ENCODE measurements at places on chromosomes 11 and 22.
A peak's percentile ranks its signal among the peaks of the same experiment; 100 is the strongest.

DNA sequence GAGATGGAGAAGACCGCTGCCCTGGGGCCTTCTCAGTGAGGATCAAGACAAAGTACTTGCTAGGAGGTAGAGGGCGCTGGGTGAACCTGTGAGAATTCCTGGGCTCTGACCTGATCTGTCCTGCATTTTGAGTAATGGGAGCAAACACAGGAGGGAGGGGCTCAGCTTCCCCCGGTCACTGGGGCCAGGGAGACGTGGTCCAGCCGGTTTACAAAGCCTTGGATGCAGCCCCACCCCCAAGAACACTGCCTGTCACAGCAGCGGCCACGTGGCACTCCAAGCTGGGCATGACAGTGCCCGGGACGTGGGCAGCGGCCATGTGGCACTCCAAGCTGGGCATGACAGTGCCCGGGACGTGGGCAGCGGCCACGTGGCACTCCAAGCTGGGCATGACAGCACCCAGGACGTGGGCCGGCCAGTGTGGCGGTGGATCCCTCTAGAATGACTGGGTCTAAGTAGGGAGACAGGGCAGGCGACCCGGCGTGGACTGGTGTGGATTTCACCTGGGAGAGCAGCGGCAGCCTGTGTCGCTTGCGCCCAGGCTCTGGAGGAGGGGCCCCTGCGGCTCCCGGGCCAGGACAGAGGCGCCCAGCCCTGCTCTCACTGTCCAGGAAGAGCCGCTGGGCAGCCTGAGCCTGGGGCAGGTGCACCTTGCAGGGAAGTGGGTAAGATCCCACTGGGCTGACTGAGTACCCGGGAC is 2.5 kb upstream of the TTLL8 start:
- DNase-seq = no peak

GRCh38 chr11:65444314-65445051 is 21.9 kb downstream of the NEAT1 start:
- no peak for DNase-seq

DNA sequence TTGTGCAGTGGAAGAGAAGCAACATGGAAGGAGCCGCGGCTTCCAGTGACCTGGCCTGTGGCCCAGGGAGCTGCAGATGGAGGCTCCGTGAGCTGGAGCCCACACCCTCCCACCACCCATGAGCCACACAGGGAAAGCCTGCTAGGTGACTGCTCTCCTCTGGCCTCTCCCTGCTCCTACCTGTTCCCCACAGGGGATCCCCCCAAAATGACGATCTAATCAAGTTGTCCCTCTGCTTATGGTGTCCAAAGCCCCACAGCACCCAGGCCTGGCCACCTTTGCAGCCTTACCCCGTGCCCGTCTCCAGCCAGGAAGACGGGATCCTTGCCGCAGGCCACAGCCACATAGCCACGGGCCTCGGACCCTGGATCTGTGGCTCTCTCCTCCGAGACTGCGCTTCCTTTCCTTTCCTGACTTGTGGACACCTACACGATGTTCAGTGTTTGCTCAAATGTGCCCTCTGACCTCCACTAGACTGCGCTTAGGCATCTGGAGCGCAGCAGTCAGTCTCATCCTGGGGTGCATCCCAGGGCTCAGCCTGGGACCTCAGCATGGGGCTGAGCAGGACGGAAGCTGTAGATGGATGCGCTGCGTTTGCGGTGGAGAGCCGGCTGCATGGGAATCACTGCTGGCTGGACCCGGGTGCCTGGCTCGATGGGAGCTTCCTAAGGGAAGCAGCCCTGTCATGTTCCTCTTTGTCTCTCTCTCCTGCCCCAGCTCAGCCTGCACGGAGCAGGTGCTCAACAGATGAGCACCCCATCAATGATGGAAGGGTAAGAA is 133.3 kb downstream of the ST3GAL4 start:
- no peak for DNase-seq

DNA sequence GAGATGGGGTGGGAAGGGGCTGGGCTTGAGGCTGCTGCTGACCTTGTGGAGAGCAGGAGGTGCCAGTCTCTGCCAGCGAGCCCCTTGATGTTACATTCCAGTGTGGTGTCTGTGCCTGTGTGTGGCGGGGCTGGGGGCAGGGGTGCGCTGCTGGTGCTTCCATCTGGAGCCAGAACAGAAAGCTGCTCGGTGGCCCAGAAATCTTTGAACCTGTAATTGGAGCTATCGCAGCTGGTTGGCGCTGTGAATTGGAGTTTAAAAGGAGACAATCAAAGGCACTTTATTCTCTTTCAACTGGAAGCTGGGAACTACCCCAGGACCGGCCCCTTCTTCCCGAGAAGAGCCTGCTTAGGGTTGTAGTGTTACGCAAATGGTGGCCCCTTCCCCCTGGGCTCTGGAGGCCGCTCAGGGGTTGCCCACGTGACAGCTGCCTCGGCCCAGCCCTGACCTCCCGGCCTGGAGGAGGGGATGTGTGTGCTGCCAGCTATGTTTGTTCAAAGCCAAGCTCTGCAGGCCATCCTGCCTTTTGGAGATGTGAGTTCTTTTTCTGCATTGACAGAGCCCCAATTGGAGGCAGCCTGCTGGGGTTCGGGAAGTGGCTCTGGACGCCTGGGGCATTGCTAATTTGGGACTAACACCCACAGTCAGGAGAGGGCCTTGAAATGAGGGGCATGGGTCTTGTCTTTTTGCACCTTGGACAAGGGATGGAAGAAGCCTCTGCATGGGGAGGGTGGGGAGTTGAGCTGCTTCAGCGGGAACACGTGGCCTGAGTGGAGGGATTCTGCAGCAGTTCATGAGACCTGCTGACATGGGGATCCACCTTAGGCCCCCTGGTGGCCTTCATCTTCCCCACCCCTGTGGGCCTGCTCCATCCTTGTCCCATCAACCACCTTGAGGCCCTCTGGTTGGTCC is 14.0 kb upstream of the ARSA start:
- DNase-seq = peak; percentile 60

GRCh38 chr11:69075421-69076128 is 26.8 kb downstream of the TPCN2 start:
- no peak for DNase-seq

DNA sequence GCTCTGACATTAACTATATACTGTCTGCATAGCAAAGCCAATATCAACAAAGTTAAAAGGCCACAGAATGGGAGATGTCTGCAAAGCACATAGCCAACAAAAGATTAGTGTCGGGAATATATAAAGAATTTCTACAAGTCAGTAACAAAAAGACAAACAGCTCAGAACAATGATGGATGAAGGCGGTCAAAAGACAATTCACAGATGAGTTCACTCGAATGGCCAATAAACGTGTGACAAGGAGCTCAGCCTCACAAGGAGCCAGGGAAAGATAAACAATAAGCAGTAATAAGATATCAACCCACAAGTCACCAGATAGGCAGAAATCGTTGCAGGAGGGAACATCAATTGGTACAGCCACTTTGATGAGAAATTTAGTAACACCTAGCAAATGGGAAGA is 106.0 kb upstream of the ISX start:
- no peak for DNase-seq

DNA sequence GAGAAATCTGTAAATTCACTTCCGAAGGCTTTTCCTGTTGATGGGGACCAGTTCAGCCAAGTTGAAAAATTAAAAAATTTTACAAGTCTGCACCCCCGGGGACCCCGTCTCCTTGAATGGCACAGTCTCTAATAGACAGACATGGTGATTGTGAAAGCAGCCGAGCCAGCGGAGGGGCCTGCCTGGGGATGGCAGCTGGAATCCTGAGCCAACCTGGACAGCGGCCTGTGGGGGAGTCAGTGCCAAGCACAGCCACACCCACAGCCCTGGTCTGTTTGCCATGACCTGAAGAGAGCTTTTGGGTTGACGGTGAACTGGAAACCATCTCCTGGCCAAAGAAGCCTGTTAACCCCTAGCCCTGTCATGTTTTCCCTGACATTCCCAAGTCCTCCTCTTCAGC is 64.7 kb downstream of the PARVG start:
- DNase-seq = no peak

DNA sequence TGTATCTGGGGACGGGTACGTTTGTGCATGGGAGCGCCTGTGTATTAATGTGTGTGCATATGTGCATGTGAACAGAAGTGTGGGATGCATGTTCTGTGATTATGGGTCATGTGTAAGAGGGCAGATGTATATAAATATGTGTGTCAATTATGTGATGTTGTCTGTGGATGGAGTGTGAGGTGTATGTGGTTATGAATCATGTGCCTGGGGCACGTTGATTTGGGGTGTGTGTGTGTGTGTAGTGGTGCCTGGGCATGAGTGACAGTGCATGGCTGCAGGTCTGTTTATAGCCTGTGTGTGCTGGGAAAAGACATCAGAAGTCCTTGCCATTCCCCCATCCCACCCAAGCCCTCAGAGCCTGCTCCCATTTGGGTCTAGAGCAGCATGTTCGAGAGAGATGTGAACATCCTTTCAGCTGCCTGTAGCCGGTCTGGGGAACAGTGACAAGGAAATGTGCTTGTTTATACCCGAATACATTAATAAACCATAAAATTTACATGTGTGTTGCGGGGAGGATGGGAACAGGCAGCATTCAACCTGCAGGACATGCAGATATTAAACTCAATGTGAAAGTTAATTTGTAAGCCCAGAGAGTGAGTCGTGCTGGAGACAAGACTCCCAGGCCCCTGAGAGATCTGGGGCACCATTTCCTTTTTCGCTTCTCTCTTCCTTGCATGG is 129.0 kb downstream of the NECTIN1 start:
- DNase-seq = no peak

- peak; percentile 91 for DNase-seq
Observed at GRCh38 chr11:27216270-27217149, 146.5 kb downstream of the CCDC34 start.

GRCh38 chr11:64880240-64881001 is 2.0 kb upstream of the EHD1 start:
- no peak for DNase-seq

Measured in NCI-H1694 (cell line).